ENCODE measurements at places on chromosomes 3 and 15.

- no peak for DNase-seq
Observed at GRCh38 chr3:99012051-99012450, 110.6 kb upstream of the DCBLD2 start.

- no peak for DNase-seq
Observed at GRCh38 chr3:54900838-54901591, 26.8 kb downstream of the LRTM1 start.

DNA sequence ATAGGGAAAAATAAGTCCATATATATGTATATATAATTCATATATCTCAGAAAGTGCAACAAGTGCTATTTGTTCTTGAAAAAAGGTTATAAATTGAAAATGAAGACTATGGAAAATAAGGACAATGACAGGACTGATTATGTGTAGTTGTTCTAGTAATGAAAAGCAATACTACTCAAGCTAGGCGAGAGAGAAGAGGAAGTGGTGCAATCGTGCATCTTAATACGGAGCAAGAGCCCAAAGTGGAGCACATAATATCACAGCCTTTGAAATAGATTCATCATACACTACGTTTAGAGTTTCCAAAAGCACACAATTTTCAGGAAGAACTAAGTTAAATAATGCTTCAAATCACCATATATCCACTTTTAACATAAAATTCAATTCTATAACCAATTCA is 87.9 kb downstream of the ULK4 start:
- DNase-seq = no peak

DNA sequence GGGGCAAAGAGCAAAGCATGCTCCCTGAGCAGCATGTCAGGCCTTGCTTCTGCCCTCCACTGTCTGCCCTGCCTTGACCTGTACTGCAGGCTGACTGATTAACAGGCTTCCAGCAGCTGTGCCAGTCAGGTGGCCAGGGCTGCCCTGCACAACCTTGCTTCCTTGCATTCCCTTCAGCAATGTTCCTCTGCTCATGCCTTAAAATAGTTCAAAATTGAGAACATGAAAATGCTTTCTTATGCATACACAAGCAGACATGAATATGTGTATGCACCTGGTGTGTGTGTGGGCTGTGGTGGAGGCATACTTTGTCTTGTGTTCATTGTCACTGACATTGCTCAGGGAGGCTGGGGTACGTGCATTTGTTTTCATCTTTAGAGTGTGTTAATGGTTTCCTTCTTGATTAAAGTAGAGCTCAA is 1.2 kb upstream of the SLC22A13 start:
- DNase-seq = no peak

GRCh38 chr3:134605556-134605955 is 45.3 kb downstream of the KY start:
- no peak for DNase-seq

GRCh38 chr3:129663930-129664646 is 57.6 kb upstream of the PLXND1 start:
- no peak for DNase-seq

DNA sequence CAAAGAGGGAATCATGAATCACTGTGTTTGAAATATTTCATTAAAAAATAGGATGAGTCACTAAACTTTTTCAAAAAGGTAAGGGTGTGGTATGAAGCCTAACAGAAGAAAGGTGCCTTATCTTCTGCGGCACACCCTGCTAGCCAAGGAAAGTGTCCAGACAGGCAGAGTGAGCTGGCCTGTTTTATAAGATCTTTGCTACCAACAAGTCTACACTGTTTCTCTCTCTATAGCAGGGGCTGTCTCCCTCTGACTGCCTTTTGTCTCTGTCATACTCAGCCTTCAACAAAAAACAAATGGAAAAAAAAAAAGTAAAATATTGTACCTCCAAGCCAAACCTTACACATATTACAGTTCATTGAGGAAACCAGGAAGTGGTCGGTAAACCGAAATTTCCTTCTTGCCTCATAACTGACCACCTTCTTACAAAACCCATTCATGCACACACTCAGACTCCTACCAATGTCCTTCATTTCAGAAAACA is 9.1 kb downstream of the ZDHHC3 start:
- no peak for DNase-seq

DNA sequence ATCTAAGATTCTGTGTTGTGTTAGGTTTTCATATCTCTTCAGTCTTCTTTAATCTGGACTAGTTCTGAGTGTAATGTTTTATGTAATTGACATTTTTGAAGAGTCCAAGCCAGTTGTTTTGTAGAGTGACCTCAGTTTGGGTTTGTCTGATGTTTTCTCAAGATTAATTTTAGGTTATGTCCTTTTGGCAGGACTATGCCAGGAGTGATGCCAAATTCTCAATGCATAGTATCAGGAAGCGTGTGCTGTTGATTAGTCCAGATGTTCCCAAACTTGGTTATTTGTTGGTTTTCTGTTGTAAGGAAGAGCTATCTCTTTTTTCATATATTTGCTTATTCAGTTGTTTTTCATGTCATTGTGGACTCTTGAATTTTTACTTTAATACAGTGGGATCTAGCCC is 32.6 kb downstream of the NMD3 start:
- no peak for DNase-seq

- no peak for DNase-seq
Observed at GRCh38 chr3:9497821-9498565, 55.6 kb downstream of the LHFPL4 start.

Measured in NCI-H1436 (cell line).